Left ventricle myocardium superior (tissue), 1 donor: ENCODE measurements at places on chromosomes 6 and 20.

- no peak for DNase-seq
Observed at GRCh38 chr6:537114-537513, 119.8 kb downstream of the HUS1B start.

- DNase-seq, result no peak
Observed at GRCh38 chr6:80638213-80639055, 532.0 kb downstream of the BCKDHB start.

- DNase-seq, result no peak
Observed at GRCh38 chr20:53126185-53126584, 154.0 kb downstream of the TSHZ2 start.

- no peak for DNase-seq
Observed at GRCh38 chr20:2289475-2289874, 6.3 kb upstream of the TGM3 start.

DNA sequence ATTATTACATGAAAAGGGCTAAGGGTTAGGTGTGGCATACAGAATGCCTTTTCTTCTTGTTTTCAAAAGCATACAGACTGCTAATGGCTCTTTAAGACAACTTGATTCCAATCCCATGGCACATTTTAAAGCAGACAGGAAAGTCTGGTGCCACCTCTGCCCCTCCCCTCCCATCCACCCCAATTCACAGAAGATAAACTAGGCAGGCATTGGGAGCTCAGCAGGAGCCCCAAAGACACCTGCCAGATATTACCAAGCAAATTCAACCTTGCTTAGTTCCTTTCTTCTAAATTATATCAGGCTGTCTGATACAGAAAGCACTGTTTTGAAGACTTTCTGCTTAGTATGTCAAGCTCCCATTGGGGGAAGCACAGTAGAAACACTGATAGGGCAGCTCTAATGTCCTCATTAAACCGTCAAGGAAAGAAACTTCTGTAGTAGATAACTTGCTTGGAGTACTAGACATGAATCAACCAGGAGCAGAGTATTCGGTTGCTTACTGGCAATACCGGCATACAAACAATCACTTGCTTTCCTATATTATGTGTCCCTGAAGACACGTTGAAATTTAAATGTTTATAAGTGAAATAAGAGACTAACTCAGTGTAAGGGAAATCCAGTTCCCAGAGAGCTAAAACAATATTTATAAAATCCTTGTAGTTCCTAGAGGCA, 13.0 kb downstream of the SESN1 start:
- no peak for DNase-seq

DNA sequence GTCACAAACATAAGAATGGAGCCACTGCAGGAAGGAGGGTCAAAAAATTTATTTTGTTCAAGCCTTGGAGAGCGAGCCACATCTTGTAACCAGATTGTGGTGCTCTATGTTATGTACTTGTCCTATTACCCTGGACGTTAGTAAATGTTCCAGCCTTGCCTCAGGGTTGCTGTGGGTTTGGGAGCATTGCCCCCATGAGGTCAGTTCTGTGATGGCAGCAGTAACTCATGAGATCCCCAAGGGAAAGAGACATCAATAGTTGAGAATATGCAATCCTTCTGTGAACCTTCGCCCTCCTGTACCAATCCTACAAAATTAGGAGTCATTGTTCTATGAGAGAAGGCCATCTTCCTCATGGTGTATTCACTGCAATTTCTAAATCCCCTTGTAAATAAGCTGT, 16.4 kb upstream of the CFAP206 start:
- DNase-seq, result no peak

GRCh38 chr6:133767357-133767970, 121.4 kb upstream of the TCF21 start:
- no peak for DNase-seq

DNA sequence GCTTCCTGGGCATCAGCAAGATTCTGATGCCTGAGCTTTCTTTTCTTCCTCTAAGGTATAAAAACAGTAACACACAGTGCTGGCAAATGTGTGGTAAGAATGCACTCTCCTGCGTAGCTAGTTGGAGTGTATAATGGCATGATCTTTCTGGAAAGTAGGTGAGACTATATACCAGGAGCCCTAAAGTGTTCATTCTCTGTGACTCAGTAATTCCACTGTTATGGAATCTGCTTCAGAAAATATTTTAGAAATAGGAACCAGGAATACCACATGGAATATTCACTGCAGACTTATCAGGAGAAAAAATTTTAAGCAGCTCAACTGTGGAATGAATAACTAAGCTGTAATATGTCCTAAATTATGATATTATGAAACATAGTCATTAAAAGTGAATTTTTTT, 16.9 kb upstream of the CSE1L start:
- DNase-seq, result no peak
